Omental fat pad (tissue), 4 donors: ENCODE measurements at places on chromosomes 2 and 18.

GRCh38 chr2:54820558-54820957 is 97.1 kb downstream of the EML6 start:
- DNase-seq, result no peak

- DNase-seq, result no peak
These were observed 39.9 kb downstream of the SCN7A start for GRCh38 chr2:166454006-166454595.

DNA sequence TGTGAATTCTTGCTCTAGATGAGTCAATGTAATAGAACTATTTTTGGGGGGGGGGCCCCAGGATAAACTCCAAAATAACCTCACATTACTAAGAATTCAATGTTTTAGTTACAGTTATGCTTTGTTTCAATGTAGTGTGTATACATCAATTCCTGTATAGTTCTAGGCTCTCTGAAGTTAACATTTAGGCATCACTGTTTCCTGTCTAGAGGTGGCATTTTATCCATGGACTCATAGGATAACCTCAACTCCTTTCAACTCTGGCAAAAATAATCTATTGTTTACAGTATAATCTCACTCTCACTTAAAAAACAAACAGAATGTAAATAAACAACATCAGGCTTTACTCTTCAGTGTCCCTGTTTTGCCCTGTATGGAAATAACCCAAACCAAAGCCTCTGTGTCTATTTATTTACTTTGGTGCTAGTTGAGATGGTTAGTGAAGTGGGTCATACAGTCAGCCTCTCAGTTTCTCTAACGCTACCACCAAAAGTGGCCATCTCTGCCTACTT is 79.3 kb upstream of the MMADHC start:
- DNase-seq, result no peak

DNA sequence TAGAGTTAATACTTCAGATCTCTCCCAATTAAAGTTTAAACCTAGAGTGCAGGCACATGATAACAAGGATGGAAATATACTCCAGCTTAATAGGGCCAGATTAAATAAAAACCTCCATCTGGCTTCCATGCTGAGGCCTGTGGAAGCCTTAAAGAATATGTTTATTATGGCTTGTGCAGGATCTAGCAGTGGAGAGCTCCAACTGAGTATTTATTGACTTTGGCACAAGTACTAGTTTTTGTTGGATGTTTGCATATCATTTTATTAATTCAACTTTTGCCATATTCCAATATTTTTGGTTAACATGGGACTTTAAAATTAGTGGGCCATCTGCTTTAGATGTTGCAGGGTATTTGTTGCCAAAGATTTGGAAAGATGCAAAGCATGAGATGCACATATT is 860.4 kb upstream of the SOX11 start:
- no peak for DNase-seq

DNA sequence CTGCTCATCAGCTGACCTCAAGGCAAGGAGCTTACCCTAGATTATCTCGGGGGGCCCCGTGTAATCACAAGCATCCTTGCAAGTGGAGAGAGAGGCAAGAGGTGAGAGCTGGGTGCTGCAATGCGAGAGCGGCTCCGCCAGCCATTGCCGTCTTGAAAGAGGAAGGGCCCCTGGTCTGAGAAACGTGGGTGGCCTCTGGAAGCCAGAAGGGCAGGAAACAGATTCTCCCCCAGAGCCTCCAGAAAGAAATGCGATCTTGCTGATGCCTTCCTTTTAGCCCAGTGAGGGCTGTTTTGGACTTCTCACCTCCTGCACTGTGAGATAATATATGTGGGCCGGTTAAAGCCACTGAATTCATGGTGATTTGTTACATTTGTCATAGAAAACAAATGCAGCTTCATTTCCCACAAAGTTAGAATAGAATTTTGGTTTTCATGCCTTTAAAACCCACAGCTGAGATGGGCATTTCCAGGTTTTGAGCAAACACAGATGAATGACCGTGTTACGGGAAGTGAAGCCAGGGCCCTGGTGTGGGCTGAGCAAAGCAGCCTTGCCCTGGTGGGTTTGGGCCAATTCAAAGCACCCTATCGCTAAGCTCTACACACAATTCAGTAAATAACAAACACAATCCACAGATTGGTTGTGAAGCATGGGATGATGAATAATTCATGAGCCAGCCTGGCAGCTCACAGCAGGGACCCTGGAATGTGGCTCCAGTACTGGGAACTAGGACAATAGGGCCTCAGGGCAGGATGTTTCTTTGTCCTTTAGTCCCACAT is 319.9 kb upstream of the HS6ST1 start:
- DNase-seq, result no peak

GRCh38 chr2:86300496-86300895 is 36.9 kb downstream of the REEP1 start:
- DNase-seq, result no peak

DNA sequence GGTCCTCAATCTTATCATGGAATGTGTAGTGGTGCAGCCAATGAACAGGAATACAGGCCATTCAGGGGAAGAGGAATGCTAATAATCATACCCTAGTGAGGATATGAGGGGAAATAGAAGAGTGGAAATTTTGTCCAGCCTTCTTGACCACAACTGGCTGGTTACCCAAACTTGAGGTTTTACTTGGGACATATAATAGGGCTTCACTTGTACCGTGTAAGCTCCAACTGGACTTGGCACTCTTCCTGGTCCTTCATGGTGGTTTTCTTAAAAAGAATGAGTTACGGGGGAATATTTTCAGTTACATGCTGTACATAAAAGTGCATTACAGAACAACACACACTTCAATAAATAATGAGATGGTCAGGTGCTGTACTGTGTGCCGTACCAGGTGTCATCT is 234.9 kb upstream of the RASGRP3 start:
- no peak for DNase-seq

DNA sequence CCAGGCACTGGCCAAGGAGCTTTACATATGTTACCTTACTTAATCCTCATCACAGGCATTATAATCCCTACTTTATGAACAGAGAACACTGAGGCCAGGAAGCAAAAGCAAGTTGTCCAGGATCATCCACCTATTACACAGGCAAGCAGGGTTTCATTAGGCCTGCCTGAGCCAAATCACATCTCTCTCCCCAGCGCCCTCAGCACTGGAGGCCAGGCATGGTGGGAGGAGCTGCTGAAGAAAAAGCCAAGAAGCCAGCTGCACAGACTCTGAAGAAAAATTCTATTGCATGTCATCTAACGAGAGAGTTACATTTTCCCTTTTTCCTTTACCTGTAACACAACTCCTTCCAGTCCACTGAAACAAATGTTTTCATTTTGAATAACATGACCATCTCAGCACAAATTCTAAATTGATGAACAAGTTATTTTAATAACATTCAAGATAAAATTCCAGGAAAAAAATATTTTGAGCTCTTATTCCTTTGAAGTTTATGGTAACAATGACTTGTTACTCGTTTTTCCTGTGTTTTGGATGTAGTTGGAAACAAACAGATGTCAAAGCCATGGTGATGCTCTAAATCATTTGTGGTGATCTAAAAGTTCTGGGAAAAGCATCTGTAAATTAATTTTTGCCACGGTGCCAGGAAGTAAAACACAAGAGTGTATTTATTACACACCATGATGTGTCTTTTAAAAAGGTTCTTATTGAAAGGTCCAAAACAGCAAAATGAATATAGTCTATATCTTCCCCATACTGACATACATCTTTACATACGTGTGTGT is 139.0 kb upstream of the ITGB6 start:
- no peak for DNase-seq

DNA sequence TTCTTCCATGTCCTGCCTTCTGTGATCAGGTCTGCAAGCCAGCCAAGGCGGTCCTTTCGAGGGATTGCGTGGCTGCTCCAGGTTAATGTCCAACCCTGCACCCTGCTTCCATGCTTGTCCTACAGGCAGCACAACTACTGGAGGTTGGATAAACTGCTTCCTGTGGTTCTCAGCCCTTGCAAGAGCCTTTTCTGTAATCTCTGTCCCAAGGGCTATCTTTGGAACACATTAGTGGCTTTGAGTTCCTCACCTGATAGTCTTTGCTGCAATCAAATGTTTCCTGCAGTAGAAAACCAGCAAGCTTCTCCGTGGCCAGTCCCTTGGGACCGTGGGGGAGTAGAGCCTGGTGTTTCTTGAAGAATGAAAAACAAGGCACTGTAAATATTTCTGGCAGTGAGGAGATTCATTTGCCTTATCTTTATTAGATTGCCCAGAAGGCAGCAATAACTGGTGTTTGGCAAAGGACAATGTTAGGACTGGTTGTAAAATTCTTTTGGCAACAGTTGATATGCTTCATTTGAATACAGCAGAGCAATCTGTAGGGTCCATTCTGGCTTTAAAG is 214.4 kb downstream of the FHOD3 start:
- no peak for DNase-seq

DNA sequence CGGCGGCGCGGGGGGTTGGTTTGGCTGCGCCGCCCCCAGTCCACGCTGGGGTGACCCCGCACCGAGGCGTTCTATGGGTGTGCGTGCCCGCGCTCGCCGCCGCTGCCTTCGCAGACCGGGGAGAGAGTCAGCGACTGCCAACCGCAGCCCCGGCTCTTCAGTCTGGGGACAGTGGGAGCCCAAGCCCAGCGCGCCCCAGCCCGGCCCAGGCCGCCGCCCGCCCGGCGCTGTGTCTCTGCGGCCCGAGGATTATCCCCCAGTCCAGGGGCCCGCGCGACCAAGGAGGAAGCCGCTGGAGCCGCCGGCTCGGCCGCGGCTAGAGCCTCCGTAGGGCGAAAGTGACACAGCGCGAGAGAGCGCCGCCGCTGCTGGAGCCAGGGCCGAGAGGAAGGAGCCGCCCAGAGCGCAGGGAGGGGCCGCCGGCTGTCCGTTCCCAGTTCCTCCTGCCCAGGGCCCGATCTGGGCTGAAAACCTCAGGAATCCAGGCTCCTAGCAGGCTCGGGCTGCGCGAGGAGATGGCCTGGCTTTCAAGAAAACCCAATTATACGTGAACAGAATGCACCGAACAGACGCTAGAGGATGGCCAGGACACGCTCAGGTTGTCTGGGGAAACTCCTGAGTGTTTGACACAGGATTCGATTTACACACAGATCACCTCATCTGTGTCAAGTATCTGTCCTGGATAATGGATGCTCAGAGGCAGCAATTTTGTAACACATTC is 2.4 kb downstream of the CTIF start:
- no peak for DNase-seq

DNA sequence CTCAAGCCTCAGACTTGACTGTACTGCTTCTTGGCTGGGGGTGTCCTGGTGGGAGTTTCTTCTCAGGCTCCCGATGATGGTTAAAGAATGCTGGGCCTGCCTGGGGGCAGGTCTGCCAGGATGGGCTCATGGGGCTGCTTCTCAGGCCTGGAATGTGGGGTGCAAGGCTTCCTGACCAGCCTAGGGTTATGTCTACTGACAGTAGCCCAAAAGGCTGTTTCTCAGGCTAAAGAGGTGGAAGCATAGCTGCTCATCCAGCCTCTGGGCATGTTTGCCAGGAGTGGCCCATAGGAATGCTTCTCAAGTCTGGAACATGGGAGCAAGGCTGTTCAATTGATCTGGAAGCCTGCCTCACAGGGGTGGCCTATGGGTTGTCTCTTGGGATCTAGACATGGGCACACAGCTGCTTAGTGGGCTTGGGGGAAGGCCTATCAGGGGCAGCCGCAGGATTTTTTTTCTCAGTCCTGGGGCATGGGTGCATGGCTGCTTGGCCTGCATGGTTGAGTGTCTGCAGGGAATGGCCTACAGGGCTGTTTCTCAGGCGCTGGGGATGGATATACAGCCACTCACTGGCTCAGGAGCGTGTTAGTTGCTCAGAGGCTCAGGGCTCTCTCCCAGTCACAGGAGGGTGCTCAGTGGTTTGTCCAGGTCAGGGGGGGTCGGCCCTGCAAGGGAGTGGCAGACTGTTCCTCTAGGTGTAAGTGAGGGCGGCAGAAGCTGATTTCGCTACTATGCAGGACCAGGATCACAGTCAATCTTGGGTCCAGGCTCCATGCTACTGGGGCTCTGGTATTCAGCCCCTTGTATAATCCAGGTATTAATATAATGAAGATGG is 617.3 kb upstream of the REG3G start:
- DNase-seq, result no peak

DNA sequence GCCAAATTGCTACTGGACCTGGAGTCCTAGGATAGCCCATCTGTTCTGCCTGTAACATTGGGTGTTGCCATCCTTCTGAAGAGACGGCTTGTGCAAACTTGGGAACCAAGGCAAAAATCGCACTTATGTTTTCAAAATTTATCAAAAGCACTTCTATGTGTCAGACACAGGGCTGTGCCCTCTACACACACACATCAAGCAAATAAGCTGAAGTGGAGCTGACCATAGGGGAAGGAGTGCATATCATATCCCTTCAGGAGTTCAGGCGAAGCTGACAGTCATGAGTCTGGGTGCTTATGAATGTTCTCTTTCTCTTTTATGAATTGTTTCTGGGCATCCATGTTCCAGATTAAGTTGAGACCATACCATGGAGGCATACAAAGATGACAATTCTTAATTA is 247.9 kb downstream of the CYRIA start:
- no peak for DNase-seq

DNA sequence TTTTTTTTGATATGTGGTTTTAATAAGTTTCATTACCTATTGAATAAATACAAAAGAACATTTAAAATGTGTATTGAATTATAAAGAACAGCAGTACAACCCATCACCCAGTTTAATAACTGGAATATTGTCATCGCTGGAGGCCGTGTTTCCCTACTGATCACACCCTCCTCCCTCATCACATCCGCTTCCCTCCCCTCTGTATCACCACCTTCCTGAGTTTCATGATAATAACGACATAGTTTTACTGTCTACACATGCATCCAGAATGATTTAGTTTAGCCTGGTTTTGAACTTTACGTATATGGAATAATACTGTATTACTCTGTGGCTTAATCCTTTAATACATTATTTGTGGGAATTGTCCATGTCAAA is 2.1 kb downstream of the SERPINB8 start:
- DNase-seq, result no peak

DNA sequence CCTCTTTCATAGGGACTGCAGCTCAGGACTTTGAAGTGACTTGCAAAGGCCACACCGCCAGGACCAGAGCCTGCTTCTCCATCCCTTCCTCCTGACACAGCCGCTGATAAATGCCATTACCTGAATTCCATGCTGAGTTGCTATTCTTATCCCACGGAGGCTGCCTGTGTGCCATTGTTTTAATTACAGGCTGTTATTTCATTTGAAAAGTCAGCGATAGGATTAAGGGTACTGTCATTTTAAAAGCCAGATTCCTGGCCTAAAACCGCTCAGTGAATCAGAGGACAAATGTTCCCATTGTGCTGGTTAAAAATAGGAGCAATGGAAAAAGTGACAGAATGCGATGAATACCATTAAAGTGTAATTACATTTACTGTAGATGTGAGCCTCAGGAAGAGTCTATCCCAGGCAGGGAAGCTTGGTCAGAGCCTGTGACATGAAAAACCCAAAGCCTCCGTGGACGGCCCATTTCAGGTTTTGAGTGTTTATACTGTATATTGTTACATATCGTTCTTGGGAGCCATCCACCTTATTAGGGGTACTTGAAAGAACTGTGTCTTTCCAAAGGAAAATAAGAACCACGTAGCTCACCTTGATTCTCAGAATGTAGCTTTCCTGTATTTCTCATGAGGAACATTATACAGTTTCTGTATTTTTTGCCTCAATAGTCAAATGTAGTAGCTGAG is 41.3 kb downstream of the PDCL3 start:
- DNase-seq, result no peak

- no peak for DNase-seq
These were observed 15.9 kb upstream of the VPS4B start for GRCh38 chr18:63438181-63438580.
